ENCODE measurements at places on chromosomes 1 and 21. TPM values are rescaled to one million over a fixed set of nuclear protein-coding genes. Genes with fewer than 3 reads are reported as not detected.

DNASE2B gene
- 21.7 TPM for total RNA-seq

KIF21B gene
- 5.7 TPM for total RNA-seq

GJA4 gene
- 20.0 TPM for total RNA-seq

ALG14 gene
- 3.4 TPM for total RNA-seq

C1orf87 gene
- total RNA-seq: 1.7 TPM

MLLT11 gene
- 0.72 TPM for total RNA-seq

PODN gene
- total RNA-seq: 56.5 TPM

PDPN gene
- 47.0 TPM for total RNA-seq

BRINP3 gene
- 1.2 TPM for total RNA-seq

SPRR4 gene
- total RNA-seq: not detected

OPRD1 gene
- total RNA-seq: not detected

SLC30A10 gene
- not detected for total RNA-seq

LHX8 gene
- not detected for total RNA-seq

FRRS1 gene
- total RNA-seq: 6.8 TPM

DISP3 gene
- total RNA-seq: not detected

LRRC8B gene
- total RNA-seq: 22.3 TPM

S100A12 gene
- 22.8 TPM for total RNA-seq

NEK2 gene
- total RNA-seq: 0.35 TPM

AQP10 gene
- total RNA-seq: 0.64 TPM

C1QB gene
- total RNA-seq: 707 TPM

CYP2J2 gene
- total RNA-seq: 1.4 TPM

CCDC30 gene
- total RNA-seq: 5.0 TPM

S100A7 gene
- not detected for total RNA-seq

COL9A2 gene
- 3.8 TPM for total RNA-seq

CD2 gene
- total RNA-seq: 11.4 TPM

RGS13 gene
- 4.7 TPM for total RNA-seq

NMNAT2 gene
- total RNA-seq: 0.38 TPM

ZZZ3 gene
- total RNA-seq: 39.3 TPM

ARTN gene
- total RNA-seq: 0.43 TPM

RSPH1 gene
- total RNA-seq: 0.84 TPM

OR6K3 gene
- 2.3 TPM for total RNA-seq

MSH4 gene
- total RNA-seq: 0.96 TPM

DNAJC6 gene
- total RNA-seq: 6.6 TPM

ESPN gene
- 4.3 TPM for total RNA-seq

NBPF6 gene
- total RNA-seq: not detected

UBE2U gene
- not detected for total RNA-seq

PRAMEF10 gene
- not detected for total RNA-seq

HFM1 gene
- total RNA-seq: 0.64 TPM

IGSF3 gene
- 20.1 TPM for total RNA-seq

EXTL1 gene
- total RNA-seq: 0.49 TPM

LINGO4 gene
- 0.29 TPM for total RNA-seq

IGFN1 gene
- total RNA-seq: 0.81 TPM

EFNA3 gene
- 1.0 TPM for total RNA-seq

CEP85 gene
- total RNA-seq: 10.3 TPM

AGT gene
- total RNA-seq: 1.8 TPM

KRTAP12-2 gene
- not detected for total RNA-seq

LRRN2 gene
- 3.2 TPM for total RNA-seq

CLCA1 gene
- total RNA-seq: not detected

HSD3B2 gene
- not detected for total RNA-seq

TTC22 gene
- 7.1 TPM for total RNA-seq

UBXN10 gene
- 0.87 TPM for total RNA-seq

TMIGD3 gene
- total RNA-seq: 5.1 TPM

TGFB2 gene
- total RNA-seq: 19.8 TPM

HMCN1 gene
- total RNA-seq: 45.4 TPM

All from upper lobe of right lung (tissue), 1 donor.